CD4-positive, CD25-positive, alpha-beta regulatory T cell (primary cell): ENCODE measurements at places on chromosomes 3 and 15. TPM values are rescaled to one million over a fixed set of nuclear protein-coding genes. Genes with fewer than 3 reads are reported as not detected.

The C2CD4A gene
- total RNA-seq = 0.17 TPM

The BNC1 gene
- not detected for total RNA-seq

The SAMD7 gene
- not detected for total RNA-seq

The GOLGA6L7 gene
- not detected for total RNA-seq

The DAZL gene
- total RNA-seq = not detected

The NEK10 gene
- 3.9 TPM for total RNA-seq

The ERICH6 gene
- not detected for total RNA-seq

The EAF2 gene
- 5.7 TPM for total RNA-seq

The RAB43 gene
- 57.2 TPM for total RNA-seq

The EFCC1 gene
- 0.15 TPM for total RNA-seq

The DGKG gene
- 0.81 TPM for total RNA-seq
